Stimulated activated CD4-positive, alpha-beta T cell treated with anti-CD3 and anti-CD28 coated beads, Interleukin-4, amount 100 ng/mL, for 24 hours (primary cell): ENCODE measurements at places on chromosomes 11 and 22.

GRCh38 chr22:35601743-35602615 lies 15.2 kb downstream of the MB start:
- no peak for DNase-seq

- DNase-seq: no peak
Measured at GRCh38 chr11:106553304-106553703, 465.0 kb downstream of the GUCY1A2 start.

- DNase-seq: no peak
Measured at GRCh38 chr22:27473533-27473932, 328.0 kb downstream of the MN1 start.

DNA sequence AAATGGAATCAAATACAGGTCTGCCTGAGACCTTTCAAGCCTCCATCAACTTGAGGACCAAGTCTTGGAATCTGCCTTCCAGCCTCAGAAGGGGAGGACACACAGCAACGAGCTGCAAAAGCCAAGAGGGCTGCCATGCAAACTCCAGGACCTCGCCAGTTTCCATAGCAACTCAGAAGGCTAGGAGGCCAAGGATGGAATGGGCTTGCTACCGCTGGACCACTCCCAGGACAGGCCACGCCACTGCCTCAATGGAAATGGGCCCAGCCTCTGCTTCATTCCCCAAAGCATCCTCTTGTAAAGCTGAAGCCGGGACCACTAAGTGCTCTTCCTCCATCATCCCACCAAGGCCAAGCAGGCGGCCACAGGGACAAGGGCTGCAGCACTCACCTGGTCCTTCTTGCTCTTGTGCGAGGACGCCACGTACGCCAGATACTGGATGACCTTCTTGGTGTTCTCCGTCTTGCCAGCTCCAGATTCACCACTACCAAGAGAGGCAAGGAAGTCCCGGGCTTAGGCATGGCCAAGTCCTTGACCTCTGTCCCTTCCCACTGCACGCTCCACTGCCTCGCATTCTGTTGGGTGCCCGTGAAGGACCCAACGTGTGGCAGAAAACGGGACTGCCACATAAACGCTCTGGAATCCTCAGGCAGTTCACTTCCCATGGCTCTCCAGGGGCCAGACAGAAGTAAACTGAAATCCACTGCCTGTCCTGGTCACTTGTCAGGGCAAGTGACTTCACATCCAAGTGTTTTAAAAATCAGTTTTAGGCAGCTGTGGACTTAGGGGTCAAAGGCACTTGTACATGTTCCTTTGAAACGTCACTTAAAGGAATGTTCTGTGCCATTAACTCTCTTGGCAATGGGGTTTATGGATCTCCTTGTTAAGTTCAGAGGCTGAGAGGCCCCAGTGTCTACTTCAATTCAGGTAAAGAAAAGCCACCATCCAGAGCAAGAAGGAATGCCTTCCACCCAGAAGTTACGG lies 61.3 kb downstream of the MYH9 start:
- no peak for DNase-seq

GRCh38 chr11:73116636-73117035 lies 25.5 kb downstream of the FCHSD2 start:
- no peak for DNase-seq

DNA sequence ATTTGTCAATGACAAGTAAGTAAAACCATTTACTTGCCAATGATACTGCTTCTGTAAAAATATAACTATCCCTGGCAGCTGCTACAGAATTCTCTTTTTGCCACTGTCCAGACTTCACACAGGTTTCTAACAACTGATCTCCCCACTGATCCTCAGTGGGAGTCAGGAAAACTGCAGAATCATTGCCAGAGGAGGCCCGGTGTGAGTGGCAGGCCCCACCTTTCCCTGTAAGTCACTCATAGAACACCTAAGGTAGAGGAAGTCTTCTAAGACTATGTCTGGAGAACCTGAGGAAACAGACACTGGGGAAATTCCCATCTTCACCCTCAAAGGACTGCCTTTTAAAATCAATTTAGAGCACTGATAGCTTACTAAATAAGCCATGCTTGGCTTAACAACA lies 66.3 kb downstream of the ZC3H12C start:
- no peak for DNase-seq
